ENCODE measurements at places on chromosomes 12 and 14.

GRCh38 chr12:104671409-104672095 lies 214.8 kb downstream of the CHST11 start:
- no peak for DNase-seq

GRCh38 chr12:59294221-59294620 lies 301.6 kb upstream of the SLC16A7 start:
- DNase-seq: no peak

DNA sequence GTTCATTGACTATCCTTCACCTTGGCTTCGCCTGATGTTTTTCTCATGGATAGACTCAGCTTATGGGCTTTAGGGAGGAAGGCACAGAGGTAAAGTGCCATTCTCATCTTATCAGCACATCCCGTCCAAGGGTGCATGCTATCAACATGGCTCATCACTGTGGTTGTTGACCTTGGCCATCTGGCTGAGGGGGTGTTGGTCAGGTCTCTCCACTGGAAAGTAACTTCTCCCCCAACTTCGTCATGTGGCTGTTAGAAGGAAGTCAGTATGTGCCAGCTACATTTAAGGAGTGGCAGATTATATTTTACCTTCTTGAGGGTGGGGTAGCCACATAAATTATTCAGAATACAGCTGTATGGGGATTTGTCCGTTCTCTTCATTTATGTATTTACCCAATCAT lies 68.9 kb downstream of the EML1 start:
- DNase-seq: no peak

DNA sequence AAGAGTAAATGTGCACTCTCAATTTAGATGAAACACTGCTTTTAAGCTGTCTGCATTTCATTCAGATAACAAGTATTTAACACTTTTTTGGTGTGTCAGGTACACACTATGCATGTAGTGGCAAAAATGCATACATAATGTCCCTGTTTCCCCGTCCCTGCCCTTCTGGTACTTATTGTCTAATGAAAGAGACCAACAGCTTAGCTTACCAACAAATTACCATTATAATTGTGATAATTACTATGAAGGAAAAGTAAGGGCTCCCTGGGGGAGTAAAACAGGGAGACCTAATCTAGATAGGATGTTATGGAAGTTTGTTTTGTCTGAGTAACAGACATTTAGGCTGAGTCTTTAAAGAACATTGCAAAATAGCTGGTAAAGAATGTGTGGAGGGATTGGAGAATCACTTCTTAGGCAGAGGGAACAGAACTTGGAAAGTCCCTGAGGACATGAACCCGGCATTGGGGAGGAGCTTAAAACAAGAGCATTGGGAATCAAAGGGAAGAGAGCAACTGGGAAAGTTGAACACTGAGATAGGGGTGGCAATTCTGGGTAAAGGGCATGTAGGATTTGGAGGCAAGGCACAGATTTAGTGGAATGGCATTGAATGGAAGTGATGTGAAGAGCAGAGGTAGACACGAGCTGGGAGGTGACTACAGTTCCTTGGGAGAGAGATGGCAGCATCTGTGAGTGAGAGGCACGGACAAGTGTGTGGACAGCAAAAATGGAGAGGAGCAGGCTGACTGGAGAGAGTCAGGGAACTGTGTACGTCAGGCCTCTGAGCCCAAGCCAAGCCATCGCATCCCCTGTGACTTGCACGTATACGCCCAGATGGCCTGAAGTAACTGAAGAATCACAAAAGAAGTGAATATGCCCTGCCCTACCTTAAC lies 181.6 kb downstream of the GRIP1 start:
- no peak for DNase-seq

GRCh38 chr14:79293482-79294177 lies 917.7 kb downstream of the DIO2 start:
- DNase-seq: no peak

DNA sequence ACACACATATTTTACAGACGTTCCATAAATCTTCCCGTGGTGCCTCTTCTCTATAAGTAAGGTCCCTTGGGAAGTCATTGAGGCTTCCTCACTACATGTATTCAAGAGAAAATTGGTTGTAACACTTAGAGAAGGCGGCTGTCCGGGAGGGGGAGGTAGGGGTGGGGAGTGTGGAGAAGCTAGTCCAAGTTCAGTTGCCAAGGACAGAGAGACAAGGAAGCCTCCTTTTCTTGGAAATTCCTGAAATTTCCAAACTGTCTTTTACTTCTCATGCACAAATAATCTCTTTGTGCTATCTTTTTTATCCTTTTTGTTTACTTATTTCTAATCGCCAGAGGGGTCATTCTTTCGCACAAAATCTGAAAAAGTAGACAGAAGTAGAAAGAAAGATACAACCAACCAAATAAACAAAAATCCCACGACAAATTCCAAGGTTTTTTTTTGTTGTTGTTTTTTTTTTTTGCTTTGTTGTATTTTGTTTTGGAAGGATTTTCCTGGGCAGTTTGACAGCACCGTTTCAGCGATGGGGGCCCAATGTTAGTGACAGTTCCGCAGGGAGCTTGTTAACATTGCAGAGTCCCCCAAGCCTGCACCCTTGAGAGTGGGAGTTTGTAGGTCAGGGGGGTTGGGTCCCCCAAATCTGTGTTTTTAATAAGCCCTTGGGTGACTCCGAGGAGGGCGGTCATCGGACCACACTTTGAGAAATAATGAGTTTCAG lies 45.2 kb downstream of the MAP1LC3B2 start:
- DNase-seq: no peak

DNA sequence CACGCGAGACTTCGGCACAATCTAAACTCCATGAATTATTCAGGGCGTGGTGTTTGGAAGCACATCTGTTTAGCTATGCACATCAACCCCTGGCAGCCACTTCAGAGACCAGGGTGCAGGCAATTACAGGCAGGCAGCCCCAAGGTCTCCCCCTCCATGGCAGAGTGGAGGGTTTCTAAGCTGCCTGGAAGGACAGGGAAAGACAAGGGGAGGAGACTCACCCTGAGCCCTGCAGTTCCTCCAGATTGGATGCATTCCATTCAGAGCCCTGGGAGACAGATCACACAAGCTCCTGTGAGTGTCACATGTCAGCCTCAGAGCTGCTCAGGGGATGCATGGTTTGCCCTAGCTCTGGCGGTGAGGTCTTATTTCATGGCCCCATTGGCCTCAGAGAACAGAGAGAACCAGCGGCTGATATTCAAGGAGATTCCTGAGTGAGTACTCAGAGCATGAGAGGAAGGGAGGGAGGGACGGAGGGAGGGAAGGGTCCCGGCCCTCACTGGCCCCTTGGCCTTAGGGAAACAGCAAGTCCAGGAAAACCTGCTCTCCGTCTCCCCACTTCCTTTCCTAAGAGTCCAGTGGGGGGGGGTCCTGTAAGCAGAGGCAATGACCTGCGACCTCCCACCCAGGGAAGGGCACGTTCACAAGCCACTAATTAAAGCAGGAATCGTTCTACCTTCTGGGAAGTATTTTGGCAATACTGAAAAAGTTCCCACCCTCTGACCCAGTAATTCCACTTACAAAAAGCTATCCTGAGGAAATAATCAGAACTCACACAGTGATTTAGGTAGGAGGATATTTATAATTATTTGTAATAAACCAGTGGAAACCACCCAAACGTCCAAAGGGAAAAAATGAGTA lies 55.1 kb downstream of the SSH1 start:
- DNase-seq: no peak

Measured in anterior cingulate cortex (tissue), 58 donors.